Activated naive CD4-positive, alpha-beta T cell (primary cell): ENCODE measurements at places on chromosomes 2 and 18.
A peak's percentile ranks its signal among the peaks of the same experiment; 100 is the strongest.

GRCh38 chr2:98521266-98521665 is 76.6 kb downstream of the INPP4A start:
- DNase-seq = no peak

GRCh38 chr2:135600915-135601314 is 69.6 kb downstream of the R3HDM1 start:
- DNase-seq = no peak

GRCh38 chr2:29753671-29754444 is 167.5 kb downstream of the ALK start:
- DNase-seq = no peak

DNA sequence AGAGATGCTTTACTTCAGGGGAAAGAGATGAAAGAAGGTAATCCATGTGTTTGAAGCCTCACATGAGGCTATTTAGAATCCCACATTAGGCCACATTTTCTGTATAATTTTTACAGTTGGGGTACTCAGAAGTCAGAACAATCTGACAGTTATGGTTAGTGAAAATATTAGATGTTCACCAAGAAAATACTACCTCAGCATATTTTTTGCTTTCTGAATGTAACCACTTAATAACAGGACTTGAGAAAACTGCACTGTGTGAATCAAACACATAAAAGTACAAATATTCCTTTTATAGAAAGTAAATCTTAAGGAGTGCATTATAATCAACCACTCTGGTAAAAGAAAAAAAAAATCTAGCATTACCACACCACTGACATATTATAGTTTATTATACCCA is 169.3 kb downstream of the SATB2 start:
- no peak for DNase-seq

DNA sequence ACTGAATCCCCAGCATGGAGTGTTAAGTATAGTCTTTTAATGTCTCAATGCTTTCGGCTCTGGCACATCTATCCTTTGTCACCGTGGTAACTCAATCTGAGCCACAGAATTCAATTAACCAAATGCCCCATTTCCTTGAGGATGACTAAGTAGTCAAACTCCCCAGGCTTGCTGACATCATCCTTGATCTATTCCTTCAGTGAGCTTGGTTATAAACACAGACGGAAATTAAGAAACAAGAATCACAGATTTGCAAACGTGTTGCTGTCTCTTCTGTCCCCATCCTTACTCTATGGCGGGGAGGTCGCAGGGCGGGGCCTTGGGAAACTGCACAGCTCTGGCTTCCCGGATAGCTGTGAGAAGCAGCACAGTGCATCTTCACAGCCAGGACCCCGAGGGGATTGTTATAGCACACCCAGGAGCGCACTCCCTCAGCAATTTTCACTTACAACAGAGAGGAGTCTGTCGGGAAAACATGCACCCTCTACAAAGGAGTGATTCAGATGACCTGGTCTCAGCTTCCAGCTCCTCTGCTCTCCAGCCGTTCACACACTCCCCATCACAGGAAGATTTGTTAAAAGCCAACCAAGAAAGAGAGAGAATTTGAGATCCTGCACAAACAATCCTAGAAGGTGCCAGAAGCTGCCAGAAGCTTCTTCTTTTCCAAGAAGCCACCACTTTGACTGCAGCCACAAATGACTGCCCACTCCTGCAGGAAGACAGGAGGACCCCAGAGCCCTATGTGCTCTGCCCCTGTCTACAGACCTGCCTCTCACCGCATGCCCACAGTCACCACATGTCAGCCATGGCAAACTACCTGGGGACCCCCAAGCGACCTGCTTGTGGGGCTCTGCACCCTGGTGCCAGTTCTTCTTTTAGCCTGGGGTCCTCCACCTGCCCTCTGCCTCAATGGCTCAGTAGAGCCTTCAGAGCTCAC is 44.9 kb upstream of the YWHAQ start:
- DNase-seq = no peak

- no peak for DNase-seq
Measured at GRCh38 chr2:241134711-241135110, 14.6 kb downstream of the PASK start.

DNA sequence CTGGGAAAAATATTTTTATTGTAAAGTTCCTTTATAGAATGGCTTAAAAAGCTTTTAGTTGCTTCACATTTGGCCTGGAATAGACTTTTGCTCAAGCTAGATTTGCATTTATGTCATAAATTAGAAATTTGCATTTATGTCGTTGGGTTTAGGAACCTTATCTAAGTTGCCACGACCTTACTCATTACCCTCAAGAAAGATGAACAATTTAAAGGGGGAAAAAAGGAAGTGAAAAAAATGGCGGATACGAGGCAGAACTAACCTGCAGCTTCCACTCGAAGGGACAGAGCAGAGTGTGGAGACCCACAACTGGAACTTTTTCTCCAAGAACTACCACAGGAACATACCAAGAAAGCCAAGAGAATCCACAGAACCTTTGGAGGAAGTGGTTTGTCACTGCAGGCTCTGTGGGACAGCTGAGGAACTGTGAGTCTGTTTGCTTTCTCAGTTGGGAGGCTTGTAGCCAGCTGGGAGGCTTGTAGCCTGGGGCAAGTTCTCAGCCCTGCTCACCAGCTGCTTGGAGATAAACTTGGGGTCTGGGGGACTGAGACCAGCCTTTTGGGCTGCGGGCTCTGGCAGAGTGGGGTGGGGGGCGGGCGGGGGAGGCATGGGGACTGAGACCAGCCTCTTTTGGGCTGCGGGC is 349.9 kb upstream of the MEIS1 start:
- no peak for DNase-seq

GRCh38 chr2:41735476-41735875 is 312.3 kb upstream of the PKDCC start:
- no peak for DNase-seq

DNA sequence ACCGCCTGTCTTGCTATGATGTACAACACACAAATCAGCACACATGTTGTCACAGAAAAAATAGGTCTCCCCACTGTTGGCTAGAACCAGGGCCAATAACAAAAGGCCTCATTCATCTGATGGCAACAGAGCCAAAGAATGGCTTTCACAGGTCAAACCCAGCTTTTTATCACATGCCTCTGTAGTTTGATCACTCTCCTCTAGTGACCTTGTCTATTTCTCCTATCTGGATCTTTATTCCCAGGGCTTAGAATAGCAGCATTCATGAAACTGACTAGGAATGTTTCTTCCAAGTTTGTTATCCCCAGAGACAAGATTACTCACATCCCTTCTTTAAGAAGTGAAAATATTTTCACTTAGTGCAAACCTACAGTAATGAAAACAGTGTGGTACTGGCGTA is 285.8 kb upstream of the GYPC start:
- DNase-seq = no peak

- DNase-seq = no peak
Measured at GRCh38 chr18:67417864-67418523, 98.5 kb downstream of the DSEL start.

DNA sequence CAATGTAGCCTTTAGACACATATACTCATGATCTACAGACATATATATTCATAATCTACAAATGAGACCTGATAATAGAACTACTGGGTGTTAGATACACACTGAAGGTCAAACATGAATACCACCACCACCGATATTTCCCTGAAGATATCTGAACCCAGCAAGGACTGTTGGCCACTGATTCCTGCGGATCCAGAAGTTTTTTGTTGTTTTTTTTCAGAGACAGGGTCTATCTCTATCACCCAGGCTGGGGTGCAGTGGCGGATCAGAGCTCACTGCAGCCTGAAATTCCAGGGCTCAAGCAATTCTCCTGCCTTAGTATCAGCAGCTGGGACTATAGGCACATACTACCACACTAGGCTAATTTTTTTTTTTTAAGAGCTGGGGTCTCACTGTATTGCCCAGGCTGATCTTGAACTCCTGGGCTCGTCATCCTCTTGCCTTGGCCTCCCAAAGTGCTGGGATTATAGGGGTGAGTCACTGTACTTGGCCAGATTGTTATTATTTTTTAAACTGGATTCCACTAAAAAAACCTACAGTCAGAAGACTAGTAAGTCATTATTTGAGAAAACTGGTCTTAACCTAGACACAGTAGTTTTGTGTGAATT is 1.8 kb downstream of the METTL5 start:
- DNase-seq = no peak

GRCh38 chr2:120862201-120863060 is 126.8 kb downstream of the GLI2 start:
- DNase-seq = no peak

DNA sequence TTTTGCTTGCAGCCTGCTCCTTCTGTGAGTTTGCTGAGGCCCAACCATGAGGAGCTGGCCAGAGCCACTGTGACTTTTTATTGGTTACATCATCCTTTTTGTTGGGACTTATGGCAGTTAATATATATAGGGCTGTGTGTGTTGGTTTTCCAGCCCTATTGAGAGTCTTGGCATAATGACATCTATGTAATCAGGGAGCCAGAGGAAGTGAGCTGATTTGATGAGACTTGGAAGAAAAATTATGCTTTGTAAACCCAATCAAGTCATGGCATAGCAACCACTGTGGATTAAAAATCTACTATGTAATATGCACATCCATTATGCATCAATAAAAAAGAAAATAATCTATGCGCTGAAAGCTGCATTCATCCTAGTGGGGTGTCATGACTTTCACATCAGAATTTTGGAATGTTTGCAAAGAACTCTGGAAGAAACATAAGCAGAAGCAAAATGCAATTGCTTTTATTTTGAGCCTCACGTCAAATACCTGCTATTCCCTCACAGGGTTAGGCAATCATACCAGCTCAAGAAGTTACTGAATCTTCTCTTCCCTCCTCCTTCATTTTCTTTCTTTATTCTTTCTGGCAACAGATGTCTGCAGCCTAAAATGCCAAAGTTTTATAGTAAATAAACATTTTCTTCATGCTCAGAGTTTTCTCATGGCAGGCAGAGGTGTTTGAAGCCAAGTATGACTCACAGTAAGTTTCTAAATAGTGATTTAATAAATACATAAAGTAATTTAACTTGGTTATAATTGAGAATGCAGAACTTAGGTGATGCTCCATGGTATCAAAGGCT is 308.5 kb downstream of the KCNS3 start:
- DNase-seq = no peak

- DNase-seq = no peak
Measured at GRCh38 chr2:183260527-183260926, 136.3 kb downstream of the NUP35 start.

GRCh38 chr2:140711867-140712266 is 1418.9 kb downstream of the LRP1B start:
- DNase-seq = no peak

DNA sequence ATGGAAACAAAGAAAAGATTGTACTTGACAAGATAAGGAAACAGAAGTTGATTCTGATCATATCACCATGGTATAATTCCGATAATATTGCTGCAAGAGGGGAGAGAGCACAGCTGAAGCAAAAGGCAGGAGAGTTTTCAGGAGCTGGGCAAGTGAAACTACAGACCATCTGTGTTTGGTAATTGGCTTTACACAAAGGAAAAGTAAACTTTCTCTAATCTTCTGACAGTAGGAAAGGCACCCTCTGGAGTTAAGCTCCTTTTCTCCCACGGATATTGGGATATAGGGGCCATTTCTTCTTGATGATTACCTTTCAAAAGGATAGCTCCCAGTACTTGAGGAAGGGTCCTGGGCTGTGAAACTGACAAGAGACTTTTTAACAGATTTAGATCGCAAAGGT is 29.9 kb upstream of the REG3A start:
- no peak for DNase-seq

GRCh38 chr2:36068086-36068485 is 287.5 kb upstream of the CRIM1 start:
- no peak for DNase-seq

DNA sequence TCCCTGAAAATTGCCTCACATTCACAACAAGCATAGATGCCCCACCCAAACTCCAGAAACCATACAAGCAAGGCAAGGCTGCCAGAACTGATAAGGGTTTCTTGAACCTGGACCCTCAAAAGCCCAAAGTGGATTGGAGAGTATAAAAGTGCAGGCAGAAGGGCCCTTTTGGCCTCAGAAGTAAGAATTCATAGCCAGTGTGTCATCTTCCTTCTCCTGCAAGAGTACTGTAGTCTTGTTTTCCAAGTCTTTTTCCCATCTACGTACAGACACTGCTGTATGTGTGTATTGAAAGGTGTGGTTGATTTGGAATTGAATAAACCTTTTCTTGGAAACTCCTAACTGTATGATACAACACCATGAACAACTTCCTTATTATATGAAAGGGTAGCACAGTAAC is 46.8 kb downstream of the ZC3H15 start:
- no peak for DNase-seq

DNA sequence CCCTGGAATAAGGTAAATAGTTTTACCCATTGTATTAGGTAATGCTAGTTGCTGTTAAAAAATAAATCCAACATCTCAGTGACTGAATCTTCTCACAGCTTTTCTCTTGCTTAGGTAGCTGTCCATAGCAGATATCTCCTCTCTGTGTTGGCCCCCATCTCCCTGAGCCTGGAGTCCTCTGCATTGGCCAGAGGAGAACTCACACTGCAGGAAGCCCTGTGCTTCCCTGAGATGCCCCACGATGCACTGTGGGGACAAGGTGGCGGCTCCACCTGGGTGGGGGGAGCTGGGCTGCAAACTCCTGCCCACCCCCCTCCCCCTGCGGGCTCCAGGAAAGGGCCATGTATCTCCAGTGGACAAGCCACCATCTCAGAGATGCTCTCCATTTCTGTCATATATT is 80.4 kb upstream of the SALL3 start:
- DNase-seq = no peak

- DNase-seq = peak; percentile 13
Measured at GRCh38 chr2:196925768-196926561, 542 bp downstream of the PGAP1 start.

GRCh38 chr2:150880986-150881385 is 380.7 kb downstream of the RBM43 start:
- no peak for DNase-seq

DNA sequence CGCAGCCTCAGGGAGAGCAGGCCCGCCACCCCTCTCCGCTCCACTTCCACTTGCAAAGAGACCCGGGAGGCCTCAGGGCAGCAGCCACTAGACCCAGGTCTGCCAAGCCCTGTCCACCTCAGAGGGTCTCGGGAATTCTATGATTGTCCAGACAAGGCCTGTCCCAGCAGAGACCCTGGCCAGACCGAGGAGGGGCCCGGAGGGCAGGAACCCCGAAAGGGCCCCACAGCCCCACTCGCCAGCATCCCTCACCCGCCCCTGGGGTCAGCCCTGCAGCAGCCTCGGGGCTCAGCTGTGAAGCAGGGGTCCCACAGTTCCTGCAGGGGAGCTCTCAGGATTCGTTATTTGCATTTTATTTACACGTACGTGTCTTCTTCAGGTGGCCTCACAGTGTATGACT is 269.5 kb downstream of the EIPR1 start:
- no peak for DNase-seq

DNA sequence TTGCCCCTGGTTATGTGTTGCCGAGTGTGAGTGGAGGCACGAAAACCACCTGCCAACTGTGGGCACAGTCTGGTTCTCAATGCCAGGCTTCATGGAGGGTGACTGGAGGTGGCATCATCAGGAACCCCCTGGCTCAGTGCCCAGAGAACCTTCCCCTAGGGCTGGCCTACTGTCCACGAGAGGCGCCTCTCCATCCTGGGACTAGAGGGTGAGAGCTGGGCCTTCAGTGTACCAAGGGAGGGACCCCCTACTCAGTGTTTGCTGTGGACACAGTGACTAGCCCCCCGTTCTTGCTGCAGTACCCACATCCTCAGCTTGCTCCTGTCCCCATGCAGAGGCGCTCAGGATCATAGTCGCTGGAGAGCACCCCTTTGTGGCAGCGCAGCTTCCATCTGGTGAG is 202.6 kb downstream of the HDAC4 start:
- DNase-seq = no peak
